NCI-H82 (cell line): ENCODE measurements at places on chromosomes 5 and 9.
A peak's percentile ranks its signal among the peaks of the same experiment; 100 is the strongest.

DNA sequence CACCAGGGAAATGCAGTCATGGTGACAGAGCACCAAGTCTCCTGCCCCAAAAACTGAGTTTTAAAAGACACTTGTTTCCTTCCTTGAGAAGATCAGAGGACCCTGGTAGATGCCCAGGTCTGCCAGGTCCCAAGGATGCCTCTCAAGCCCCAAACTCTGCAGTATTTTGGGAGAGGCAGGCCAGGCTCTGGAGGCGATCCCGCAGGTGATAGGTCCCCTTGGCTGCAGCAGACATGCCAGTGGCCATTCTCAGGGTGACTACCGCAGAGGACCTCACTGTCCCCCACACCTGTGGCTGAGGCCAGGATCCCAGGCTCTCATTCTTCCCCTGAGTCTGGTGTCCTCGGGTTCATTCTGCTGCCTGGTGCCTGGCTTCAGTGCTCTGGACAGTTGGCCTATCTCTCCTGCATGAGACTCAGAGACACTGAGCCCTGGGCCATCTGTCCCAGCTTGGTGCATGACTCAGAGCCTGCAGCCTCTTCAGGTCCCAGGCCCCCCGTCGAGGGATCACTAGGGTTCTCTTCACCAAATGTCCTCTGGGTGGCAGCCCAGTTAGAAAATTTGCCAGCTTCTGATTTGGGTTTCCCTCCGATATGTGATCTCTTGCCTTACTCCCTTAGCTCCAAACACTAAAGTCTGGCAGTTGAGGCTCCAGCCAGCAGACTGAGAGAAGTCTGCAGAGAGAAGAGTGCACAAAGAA lies 59.7 kb upstream of the GARNL3 start:
- DNase-seq, result peak; percentile 92

DNA sequence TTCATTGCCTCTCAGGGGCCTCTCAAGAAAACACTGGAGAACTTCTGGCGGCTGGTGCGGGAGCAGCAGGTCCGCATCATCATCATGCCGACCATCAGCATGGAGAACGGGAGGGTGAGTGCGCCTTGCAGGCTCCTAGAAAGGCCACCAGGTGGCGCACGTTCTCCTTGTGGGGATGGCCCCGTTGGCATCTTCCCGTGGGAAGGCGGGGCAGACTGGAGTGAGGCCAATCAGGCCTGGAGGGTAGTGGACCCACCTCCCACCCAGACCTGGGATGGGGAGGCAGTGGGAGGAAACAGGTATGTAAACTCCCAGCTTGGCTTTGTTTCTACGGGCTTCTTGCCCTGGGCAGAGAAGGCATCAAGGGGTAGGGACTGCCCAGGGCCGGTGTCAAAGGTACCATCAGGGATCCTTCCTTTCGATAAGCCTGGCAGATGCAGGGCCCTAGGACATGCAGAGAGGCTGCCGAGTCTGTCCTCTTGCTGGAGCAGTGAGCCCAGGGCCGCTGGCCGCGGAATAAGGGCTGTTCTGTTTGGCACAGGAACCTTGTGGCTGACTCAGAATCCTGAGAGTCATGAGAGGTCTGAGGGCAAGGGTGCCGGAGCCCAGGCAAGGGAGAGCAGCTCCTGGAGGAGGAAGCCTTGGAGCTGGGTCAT lies 18.9 kb upstream of the SPTLC1 start:
- DNase-seq, result peak; percentile 90

GRCh38 chr5:22567983-22568382 lies 285.2 kb downstream of the CDH12 start:
- no peak for DNase-seq

DNA sequence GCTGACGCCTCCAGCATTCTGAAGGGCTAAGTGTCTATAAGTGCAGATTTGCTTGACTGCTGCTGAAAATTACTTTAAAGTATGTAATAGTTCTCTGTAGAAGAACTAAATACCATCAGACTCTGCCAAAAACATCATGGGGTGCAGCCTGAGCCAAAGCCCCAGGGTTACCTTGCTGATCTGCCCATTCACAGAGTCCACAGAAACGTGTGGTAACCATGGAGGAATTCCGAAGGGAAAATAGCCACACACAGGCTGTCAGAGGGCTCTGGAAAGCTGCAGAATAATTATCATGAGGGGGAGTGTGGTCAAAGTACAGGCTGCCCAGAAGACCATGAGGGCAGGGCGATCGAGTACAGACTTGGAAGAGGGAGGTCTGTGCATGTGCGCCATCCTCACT lies 36.4 kb downstream of the RETREG1 start:
- DNase-seq, result no peak

DNA sequence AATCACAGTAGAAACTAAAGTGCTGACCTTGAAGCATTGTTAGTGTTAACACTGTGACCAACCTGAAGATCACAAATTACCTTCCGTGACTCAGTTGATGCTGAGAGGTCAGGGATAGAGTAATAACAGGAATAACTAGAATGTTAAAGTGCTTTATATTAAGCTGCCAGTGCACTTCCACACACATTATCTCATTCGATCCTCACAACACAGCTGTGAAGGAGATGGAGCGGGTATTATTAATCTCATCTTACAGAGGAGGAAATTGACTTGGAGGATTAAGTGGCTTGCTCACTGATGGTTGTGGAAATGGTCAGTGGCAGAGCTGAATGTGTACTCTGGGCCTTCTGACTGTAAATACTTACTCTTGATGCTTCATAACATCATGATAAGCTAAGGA lies 252.5 kb upstream of the DMRT1 start:
- DNase-seq, result peak; percentile 79
